ENCODE measurements at places on chromosomes 16 and 17.

GRCh38 chr16:1108299-1109252 lies 12.5 kb upstream of the C1QTNF8 start:
- DNase-seq: no peak

GRCh38 chr17:42488032-42488431 lies 29.4 kb downstream of the ATP6V0A1 start:
- no peak for DNase-seq

- DNase-seq: no peak
Measured at GRCh38 chr17:48726916-48727286, 1.6 kb downstream of the HOXB13 start.

DNA sequence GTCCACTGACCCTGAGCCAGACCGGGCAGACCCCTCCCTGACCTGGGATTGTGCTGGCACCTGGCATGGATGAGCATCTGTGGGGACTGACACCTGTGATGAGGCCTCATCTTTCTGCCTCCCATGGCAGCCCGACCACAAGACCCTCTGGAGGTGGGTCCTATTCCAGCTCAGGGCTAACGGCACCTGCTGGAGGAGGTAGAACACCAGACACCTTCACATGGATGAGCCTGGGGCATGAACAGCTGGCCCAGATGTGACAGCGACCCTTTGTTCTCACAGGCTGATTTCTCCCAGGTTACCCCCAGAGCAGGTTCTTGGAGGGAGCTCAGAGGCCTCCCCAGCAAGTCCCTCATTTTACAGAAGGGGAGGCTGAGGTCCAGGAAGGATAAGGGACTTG lies 46.4 kb upstream of the PIK3R6 start:
- DNase-seq: no peak

DNA sequence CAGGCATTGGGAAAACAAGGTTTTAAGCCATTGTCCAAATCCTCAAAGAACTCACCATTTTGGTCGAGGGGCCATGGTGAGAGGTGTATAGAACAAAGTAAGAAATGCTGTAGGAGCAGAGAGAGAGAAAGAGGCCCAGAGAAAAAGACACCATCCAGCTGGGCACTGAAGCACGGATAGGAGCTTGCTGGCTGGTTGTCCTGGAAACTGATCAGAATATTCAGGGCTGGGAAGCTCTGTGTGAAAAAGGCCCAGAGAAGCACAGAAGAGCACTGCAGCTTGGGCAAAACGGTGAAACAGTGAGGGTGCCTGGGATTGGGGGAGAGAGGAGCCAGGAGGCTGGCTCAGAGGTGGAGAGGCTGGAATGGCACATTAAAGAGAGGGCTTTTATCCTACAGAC lies 16.5 kb downstream of the HS3ST3B1 start:
- DNase-seq: no peak

GRCh38 chr16:56675685-56676210 lies 6.1 kb downstream of the MT1H start:
- DNase-seq: no peak

DNA sequence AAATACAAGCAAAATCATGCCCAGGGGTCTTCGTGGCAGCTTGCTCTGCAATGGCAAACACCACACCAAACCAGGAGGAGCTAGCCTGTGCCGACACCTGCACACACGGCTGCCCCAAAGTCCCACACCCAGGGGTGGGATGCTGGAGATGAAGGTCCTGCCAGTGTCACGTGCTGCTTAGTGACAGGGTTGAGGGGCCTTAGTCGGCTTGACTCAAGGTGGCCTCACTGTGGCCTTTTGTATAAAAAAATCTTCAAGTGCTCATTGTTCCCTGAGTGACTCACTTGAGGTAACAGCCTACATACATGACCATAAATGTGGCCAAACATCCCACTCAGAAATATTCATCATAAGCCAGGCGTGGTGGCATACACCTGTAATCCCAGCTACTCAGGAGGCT lies 7.3 kb downstream of the TRIM65 start:
- DNase-seq: no peak

All from NCI-H1930 (cell line).